ENCODE measurements at places on chromosomes 5 and 9.

DNA sequence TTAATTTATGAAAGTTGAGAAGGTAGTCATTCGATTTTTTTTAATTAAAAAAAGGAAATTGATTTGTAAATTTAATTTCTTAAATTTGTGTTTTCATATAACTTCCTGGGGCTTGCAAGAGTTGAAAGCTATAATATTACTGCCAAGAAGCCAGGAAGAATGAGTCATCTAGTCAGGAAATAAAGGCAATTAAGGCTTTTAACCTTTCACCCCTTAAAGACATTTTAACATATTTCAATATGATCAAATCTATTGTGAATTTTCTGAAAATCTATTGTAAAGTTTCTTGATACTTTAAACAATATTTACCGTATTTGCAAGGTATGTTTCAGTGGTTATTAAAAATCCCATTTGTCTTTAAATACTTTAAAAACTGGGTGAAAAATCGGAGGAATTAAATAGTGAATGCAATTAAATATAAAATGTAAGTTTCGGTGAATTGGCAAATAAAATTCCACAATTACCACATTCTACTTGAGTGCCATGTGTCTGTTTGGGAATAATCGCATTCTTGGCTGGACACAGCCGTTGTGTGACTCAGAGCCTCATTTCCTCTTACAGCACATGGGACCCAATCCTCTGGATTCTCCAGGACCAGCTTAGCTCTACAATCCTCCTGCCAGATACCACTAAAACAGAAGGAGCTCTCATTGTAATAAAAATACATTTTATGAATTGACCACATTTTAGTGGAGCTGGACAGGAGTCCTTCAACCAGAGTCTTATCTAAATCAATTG lies 310.7 kb downstream of the HCN1 start:
- H3K27ac ChIP-seq = no peak overlapping the region
- H3K4me3 ChIP-seq = no peak overlapping the region
- DNase-seq = no peak
- no peaks in the 10 kb centered on the region for H3K27me3 ChIP-seq
- H3K4me1 ChIP-seq = no peaks in the 10 kb centered on the region

DNA sequence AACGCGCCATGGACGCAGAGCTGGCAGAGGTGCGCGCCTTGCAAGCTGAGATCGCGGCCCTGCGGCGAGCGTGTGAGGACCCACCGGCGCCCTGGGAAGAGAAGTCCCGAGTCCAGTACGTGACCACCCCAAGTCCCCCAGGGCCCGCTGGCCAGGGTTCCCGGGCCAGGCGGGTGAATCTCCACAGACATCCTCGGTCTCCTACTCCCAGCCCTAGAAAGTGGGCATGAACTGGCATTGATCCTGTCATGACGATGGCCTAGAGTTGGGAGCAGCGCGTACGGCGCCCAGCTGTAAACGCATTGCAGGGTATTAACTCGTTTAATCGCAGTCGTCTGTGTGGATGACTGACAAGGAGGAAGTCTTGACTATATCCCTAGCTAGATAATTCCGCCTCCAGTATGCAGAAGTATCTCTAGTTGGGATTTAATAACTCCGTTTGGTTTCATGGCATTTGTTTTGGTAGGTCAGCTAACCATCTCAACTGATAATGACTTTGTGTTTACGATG lies 293 bp downstream of the CENPP start:
- H3K27ac ChIP-seq = peak overlapping the region; percentile 99
- no peaks in the 10 kb centered on the region for H3K36me3 ChIP-seq
- H3K4me3 ChIP-seq = peak overlapping the region; percentile 97
- no peak for DNase-seq
- H3K4me1 ChIP-seq = peaks cover 15% of the 10 kb centered on the region
- no peaks in the 10 kb centered on the region for H3K27me3 ChIP-seq

- no peak overlapping the region for H3K27ac ChIP-seq
- H3K4me1 ChIP-seq = no peaks in the 10 kb centered on the region
- DNase-seq = no peak
- no peak overlapping the region for H3K4me3 ChIP-seq
- no peaks in the 10 kb centered on the region for H3K36me3 ChIP-seq
These were observed 2.5 kb upstream of the ACTL7A start for GRCh38 chr9:108859459-108860114.

DNA sequence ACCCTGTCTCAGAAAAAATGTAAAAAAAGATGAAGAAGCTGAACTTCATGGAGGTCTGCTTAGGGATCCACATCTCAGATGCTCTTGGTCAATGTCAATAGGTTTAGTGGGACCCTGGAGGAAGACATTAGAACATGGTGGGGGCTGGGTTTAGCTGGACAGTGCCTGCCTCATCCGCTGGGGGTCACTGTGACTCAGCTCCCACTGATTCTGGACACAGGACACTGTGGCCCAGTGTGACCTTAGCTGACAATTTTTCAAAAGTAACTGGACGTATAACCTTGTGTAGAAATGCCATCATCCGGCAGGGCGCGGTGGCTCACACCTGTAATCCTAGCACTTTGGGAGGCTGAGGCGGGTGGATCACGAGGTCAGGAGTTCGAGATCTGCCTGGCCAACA lies 7.3 kb upstream of the HNRNPAB start:
- DNase-seq = no peak
- no peaks in the 10 kb centered on the region for H3K4me1 ChIP-seq
- peaks cover 2% of the 10 kb centered on the region for H3K36me3 ChIP-seq
- H3K27ac ChIP-seq = no peak overlapping the region
- H3K27me3 ChIP-seq = peaks cover 23% of the 10 kb centered on the region
- H3K4me3 ChIP-seq = no peak overlapping the region

- no peaks in the 10 kb centered on the region for H3K36me3 ChIP-seq
- no peak overlapping the region for H3K4me3 ChIP-seq
- H3K27me3 ChIP-seq = peaks cover 2% of the 10 kb centered on the region
- H3K27ac ChIP-seq = no peak overlapping the region
- DNase-seq = no peak
These were observed 104.8 kb upstream of the CLINT1 start for GRCh38 chr5:157963761-157964160.

- DNase-seq = no peak
- H3K27me3 ChIP-seq = no peaks in the 10 kb centered on the region
- H3K36me3 ChIP-seq = peaks cover 16% of the 10 kb centered on the region
- peaks cover 15% of the 10 kb centered on the region for H3K4me1 ChIP-seq
These were observed 14.5 kb upstream of the SRP19 start for GRCh38 chr5:112846556-112846955.

- H3K36me3 ChIP-seq = no peaks in the 10 kb centered on the region
- H3K4me3 ChIP-seq = no peak overlapping the region
- H3K4me1 ChIP-seq = peaks cover 2% of the 10 kb centered on the region
- no peak for DNase-seq
- H3K27me3 ChIP-seq = no peaks in the 10 kb centered on the region
These were observed 53.5 kb upstream of the SLC28A3 start for GRCh38 chr9:84394036-84394435.

GRCh38 chr9:135053133-135053532 lies 34.3 kb upstream of the OLFM1 start:
- H3K27me3 ChIP-seq = peaks cover 48% of the 10 kb centered on the region
- H3K36me3 ChIP-seq = no peaks in the 10 kb centered on the region
- H3K4me1 ChIP-seq = no peaks in the 10 kb centered on the region
- no peak overlapping the region for H3K27ac ChIP-seq

DNA sequence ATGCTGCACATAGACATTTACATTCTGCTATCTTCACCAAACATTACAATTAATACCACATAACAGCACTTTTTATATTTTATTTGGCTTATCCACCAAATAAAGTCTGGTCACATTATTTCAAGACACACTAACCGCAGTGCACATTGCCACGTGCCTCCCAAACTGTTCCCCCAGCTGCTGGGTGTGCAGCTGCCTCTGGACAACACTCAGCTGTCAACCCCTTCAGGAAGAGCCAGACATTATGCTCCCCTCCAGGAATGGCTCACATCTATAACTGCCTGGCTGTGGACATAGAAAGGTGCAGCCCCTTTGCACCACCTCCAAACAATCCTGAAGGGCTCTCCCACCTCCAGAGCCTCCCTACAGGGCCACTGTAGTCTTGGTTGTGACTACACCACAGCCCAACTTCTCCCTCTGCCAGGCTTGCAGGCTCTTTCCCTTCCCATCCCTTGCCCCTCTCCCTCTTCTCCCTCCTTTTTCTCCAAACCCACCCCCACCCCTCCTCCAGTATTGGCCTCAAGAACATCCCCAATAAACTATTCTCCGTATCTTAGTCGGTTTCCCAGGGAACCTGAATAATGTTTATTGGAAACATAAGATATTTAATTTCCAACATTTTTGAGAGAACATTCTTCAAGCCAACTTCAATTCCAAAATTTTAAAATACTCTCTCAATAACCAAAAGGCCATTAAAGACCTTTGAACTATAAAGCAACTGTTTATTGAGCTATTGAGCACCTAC lies 372.3 kb downstream of the CTNND2 start:
- H3K36me3 ChIP-seq = peaks cover 1% of the 10 kb centered on the region
- no peaks in the 10 kb centered on the region for H3K27me3 ChIP-seq
- H3K4me3 ChIP-seq = no peak overlapping the region
- peaks cover 9% of the 10 kb centered on the region for H3K4me1 ChIP-seq

GRCh38 chr5:161301586-161301985 lies 244.9 kb downstream of the GABRB2 start:
- no peaks in the 10 kb centered on the region for H3K36me3 ChIP-seq
- peaks cover 3% of the 10 kb centered on the region for H3K27me3 ChIP-seq
- H3K4me1 ChIP-seq = peaks cover 11% of the 10 kb centered on the region
- no peak overlapping the region for H3K4me3 ChIP-seq
- DNase-seq = no peak
- no peak overlapping the region for H3K27ac ChIP-seq

- peaks cover 4% of the 10 kb centered on the region for H3K4me1 ChIP-seq
- H3K4me3 ChIP-seq = no peak overlapping the region
- no peaks in the 10 kb centered on the region for H3K36me3 ChIP-seq
- H3K27ac ChIP-seq = no peak overlapping the region
- DNase-seq = no peak
These were observed 188.4 kb downstream of the WDR70 start for GRCh38 chr5:37567566-37567965.

DNA sequence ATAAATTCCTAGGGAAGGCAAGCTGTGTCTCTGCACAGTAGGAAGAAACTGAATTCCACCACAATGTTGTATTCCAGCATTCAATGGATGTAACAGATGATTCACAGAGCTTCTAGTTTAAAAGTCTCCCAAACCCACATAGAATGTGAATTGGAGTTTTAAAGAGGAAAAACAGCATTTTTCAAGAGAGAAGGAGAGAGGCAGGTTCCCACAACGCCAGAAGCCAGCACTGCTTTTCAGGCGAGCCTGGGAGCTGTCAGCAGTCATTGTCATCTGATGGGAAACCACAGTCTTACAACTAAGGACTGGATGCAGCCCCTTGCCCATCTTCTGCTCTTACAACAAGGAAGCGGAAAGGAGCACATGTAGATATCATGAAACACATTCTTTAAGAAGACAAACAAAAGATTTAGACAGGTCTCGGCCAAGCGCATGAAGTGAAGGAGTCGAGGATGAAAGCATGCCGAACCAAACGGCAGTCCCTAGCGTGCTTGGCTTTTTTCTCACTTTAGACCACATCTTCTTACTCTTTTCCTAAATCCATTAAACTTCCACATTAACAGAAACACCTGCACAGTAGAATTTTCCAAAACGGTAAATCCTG lies 638 bp downstream of the DIRAS2 start:
- peaks cover 86% of the 10 kb centered on the region for H3K27me3 ChIP-seq
- no peak for DNase-seq
- peak overlapping the region; percentile 82 for H3K4me3 ChIP-seq
- peaks cover 5% of the 10 kb centered on the region for H3K4me1 ChIP-seq
- no peaks in the 10 kb centered on the region for H3K36me3 ChIP-seq
- H3K27ac ChIP-seq = peak overlapping the region; percentile 33

- H3K4me1 ChIP-seq = peaks cover 2% of the 10 kb centered on the region
- H3K27ac ChIP-seq = no peak overlapping the region
- DNase-seq = no peak
- H3K36me3 ChIP-seq = no peaks in the 10 kb centered on the region
- H3K27me3 ChIP-seq = no peaks in the 10 kb centered on the region
These were observed 893.5 kb upstream of the EDIL3 start for GRCh38 chr5:85278193-85278592.

GRCh38 chr5:83368319-83368718 lies 103.2 kb upstream of the VCAN start:
- H3K36me3 ChIP-seq = no peaks in the 10 kb centered on the region
- no peak for DNase-seq
- peaks cover 11% of the 10 kb centered on the region for H3K4me1 ChIP-seq
- H3K27ac ChIP-seq = no peak overlapping the region
- H3K4me3 ChIP-seq = no peak overlapping the region

- peaks cover 29% of the 10 kb centered on the region for H3K27me3 ChIP-seq
- DNase-seq = no peak
- H3K4me1 ChIP-seq = peaks cover 20% of the 10 kb centered on the region
- no peaks in the 10 kb centered on the region for H3K36me3 ChIP-seq
- no peak overlapping the region for H3K27ac ChIP-seq
These were observed 2.4 kb upstream of the TXN start for GRCh38 chr9:110258690-110259091.

DNA sequence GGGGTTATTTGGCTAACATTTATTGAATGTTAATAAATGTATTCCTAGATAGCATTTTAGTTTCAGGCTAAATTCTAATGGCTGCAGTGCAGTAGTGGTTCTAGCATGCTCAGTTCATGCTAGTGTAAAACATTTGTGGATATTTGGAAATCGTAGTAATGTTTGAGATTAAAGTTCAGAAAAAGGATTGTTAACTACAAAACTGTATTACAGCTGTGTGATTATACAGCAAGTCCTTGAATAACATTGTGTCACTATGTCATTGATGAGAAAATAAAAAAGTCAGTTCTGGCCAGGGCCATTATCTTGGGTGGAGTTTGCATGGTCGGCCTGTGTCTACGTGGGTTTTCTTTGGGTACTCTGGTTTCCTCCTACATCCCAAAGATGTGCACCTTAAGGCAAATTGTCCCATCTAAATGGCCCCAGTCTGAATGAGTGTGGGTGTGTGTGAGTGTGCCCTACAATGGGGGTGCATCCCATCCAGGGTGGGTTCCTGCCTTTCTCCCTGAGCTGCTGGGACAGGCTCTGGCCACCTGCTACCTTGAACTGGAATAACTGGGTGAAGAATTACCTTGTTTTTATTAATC lies 8.8 kb downstream of the ZSWIM6 start:
- no peak for DNase-seq
- no peak overlapping the region for H3K4me3 ChIP-seq
- H3K27me3 ChIP-seq = no peaks in the 10 kb centered on the region
- H3K4me1 ChIP-seq = peaks cover 22% of the 10 kb centered on the region
- H3K36me3 ChIP-seq = peaks cover 13% of the 10 kb centered on the region
- no peak overlapping the region for H3K27ac ChIP-seq

GRCh38 chr5:10420932-10421331 lies 20.7 kb upstream of the ROPN1L start:
- peak overlapping the region; percentile 70 for H3K27ac ChIP-seq
- H3K4me3 ChIP-seq = no peak overlapping the region
- no peaks in the 10 kb centered on the region for H3K27me3 ChIP-seq
- no peak for DNase-seq
- peaks cover 31% of the 10 kb centered on the region for H3K36me3 ChIP-seq

GRCh38 chr5:170166101-170166500 lies 60.4 kb downstream of the FOXI1 start:
- DNase-seq = no peak
- peaks cover 26% of the 10 kb centered on the region for H3K27me3 ChIP-seq
- H3K4me3 ChIP-seq = no peak overlapping the region
- no peaks in the 10 kb centered on the region for H3K4me1 ChIP-seq
- H3K27ac ChIP-seq = no peak overlapping the region

Measured in progenitor cell of endocrine pancreas (in vitro differentiated cells).